ENCODE measurements at places on chromosomes 12 and 14.
A peak's percentile ranks its signal among the peaks of the same experiment; 100 is the strongest.

GRCh38 chr12:1630133-1630826, 1.2 kb downstream of the WNT5B start:
- no peak for DNase-seq

GRCh38 chr14:97592341-97592980, 795.3 kb downstream of the VRK1 start:
- no peak for DNase-seq

DNA sequence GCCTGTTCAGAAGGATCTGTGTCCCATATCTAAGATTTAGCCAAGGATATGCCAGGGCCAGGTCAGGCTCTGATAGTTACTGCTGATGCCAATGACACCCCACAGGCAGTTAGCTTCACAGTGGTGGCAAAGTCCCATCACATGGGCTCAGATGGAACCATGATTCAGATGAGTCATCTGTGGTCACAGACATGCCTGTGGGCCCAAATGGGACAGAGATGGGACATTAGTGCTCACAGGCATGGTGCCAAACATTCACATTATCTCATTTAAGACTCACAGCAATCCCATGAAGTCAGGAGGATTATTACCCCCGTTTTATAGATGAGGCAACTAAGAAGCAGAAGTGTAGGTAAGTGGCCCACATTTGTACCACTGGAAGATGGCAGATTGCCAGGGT, 207.8 kb downstream of the DPF3 start:
- DNase-seq: no peak

- no peak for DNase-seq
These were observed 901.7 kb downstream of the LRFN5 start for GRCh38 chr14:42508209-42508946.

DNA sequence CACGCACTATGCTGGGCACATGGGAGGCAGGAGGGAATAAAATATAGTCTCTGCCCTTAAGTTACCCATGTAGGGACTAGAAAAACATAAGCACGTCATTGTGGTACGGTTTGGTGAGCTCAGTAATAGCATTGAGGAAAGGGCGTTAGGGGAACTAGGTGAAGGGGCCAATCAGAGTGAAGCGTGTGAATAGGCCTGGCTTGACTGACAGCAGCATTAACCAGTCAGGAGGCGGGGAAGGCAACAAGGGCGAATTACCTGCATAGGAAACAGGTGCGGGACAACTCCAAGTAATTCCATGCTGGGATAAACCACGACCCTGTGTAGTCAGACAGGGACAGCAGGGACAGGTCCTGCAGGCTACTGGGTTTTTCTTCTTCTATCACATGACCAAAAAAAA, 107.7 kb downstream of the UNC79 start:
- no peak for DNase-seq

DNA sequence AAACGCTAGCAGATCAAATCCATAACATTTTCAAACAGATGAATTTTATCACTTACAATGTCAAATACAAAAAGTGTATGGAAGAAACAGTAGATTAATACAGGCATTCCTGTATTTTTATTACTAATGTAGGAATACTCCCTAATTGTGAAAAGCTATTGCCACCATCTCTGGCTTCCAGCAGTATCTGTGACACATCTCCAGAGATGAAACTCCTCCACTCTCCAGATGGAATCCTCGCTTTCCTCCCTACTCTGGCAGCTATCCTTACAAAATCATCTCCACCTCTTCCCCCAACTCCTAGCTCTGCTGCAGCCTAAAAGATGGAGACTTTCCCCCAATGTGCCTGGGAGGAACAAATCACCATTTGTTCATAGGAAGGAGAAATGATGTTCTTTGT, 211.4 kb downstream of the SSPN start:
- no peak for DNase-seq

DNA sequence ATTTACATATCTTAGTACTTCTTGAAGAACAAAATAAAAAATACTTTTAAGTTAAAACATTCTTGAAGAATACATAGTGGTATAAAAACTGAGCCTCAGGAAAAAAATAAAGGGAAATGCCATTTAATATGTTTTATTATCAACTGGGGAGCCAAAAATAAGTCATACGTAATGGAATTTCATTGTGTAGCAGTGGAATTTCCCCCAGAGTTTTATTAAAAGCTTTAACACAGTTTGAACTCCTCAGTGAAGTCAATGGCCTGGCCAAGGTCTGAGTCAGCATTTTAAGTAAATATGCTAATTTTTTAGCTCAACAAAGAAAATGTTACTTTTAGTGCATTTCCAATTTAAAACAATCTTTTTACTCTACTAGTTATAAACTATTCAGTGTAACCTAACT, 350.1 kb upstream of the ATP2B1 start:
- DNase-seq: no peak

- DNase-seq: no peak
These were observed 130.8 kb downstream of the PHLDA1 start for GRCh38 chr12:75900781-75901254.

DNA sequence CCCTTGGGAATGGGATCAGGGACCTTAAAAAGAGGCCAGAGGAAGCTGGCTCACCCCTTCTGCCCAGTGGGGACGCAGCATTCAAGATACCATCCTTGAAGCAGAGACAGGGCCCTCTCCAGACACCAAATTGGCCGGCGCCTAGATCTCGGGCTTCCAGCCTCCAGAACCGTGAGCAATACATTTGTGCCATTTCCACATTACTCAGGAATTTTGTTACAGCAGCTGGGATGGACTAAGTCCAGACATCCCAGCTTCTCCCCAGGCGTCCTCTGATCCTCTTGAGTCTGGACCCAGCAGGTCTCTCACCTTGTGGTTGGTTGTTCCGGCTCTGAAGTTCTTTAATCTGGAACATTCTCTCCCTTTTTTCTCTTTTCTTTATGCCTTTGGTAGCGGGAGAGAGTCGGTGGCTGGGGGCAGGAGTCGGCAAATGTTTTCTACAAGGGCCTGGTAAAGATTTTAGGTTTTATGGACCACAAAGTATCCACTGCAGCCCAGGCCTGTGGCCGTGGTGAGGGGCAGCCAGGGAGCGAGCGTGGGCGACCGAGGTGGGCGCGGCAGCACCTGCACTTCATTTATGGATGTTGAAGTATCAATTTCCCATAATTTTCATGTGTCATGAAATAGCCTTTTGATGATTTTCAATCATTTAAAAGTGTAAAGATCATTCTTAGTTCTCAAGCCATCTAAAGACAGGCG, 4.8 kb downstream of the CEP170B start:
- DNase-seq: no peak

DNA sequence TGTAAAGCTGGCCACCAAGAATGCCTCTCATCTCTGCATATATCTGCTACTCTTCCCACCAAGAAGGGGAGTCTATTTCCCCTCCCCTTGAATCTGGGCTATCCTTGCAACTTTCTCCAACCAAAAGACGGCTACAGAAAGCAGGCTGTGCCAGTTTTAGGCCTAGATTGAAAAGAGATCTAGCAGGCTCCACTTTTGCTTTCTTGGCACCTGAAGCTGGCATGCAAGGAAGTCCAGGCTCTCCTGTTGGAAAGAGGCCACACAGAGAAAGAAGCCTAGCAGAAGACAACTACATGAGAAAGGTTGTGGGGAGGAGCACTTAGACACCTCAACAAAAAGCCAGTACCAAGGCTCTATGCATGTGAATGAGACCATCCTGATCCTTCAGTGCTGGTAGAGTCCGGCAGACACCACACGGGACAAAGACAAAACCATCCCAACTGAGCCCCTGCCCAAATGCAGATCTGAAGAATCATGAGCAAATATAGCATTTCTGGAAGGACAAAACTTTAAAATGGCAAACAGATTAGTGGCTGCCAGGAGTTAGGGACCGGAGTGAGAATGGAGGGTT, 68.0 kb downstream of the SPPL3 start:
- DNase-seq: no peak

GRCh38 chr14:74804219-74804825, 41.2 kb downstream of the YLPM1 start:
- DNase-seq: peak; percentile 38

All from activated CD4-positive, alpha-beta memory T cell treated with anti-CD3 and anti-CD28 coated beads for 36 hours (primary cell).